ENCODE measurements at places on chromosomes 3 and 15.

- H3K4me3 ChIP-seq, result no peak overlapping the region
- no peaks in the 10 kb centered on the region for H3K27me3 ChIP-seq
- H3K27ac ChIP-seq, result no peak overlapping the region
- no peaks in the 10 kb centered on the region for H3K36me3 ChIP-seq
- DNase-seq, result no peak
Observed at GRCh38 chr3:186679151-186679550, 13.3 kb downstream of the HRG start.

DNA sequence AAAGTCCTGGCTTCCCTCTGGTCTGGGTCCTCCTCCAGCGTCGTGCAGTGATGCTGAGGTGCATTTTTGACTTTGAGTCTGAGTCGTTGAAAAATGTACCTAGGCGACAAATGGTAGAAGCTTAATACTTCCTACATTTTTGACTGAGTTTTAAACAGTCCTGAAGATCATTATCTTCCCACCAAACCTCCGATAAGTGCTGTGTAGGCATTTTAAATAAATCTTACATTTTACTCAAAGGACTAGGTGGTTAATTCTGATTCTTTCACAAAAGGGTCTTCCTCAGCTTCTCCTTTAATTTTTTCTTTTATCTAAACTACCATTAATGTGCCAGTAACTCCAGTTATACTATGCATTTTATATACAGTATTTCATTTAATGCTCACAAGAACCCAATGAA lies 70.6 kb downstream of the KAT2B start:
- no peak for DNase-seq
- H3K36me3 ChIP-seq, result no peaks in the 10 kb centered on the region

GRCh38 chr3:105806359-105806758 lies 62.5 kb downstream of the CBLB start:
- no peaks in the 10 kb centered on the region for H3K27me3 ChIP-seq
- H3K4me3 ChIP-seq, result no peak overlapping the region
- H3K36me3 ChIP-seq, result no peaks in the 10 kb centered on the region
- peaks cover 16% of the 10 kb centered on the region for H3K4me1 ChIP-seq

DNA sequence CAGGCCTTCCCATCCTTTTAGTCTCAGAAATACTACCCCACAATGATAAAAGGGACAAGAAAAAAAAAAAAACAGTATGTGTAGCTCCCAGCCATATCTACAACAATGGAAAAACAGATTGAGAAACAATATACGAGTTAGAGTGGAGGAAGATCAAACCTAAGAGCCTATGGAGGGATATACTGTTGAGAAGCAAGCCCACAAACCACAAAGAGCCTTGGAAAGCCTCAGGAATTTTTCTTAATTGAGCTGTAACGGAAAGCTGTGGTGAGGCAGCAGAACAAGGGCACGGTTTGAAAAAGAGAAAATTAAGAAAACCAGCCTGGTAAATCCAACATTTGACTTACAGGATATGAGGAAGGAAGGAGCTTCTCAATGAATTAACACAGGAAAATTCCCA lies 21.4 kb downstream of the KPNA1 start:
- no peaks in the 10 kb centered on the region for H3K36me3 ChIP-seq
- no peaks in the 10 kb centered on the region for H3K27me3 ChIP-seq
- H3K4me3 ChIP-seq, result no peak overlapping the region
- DNase-seq, result no peak
- H3K4me1 ChIP-seq, result no peaks in the 10 kb centered on the region

GRCh38 chr15:97052513-97052912 lies 722.0 kb downstream of the NR2F2 start:
- H3K27ac ChIP-seq, result no peak overlapping the region
- no peaks in the 10 kb centered on the region for H3K27me3 ChIP-seq
- no peak for DNase-seq
- no peaks in the 10 kb centered on the region for H3K36me3 ChIP-seq

GRCh38 chr3:101819649-101820206 lies 29.6 kb upstream of the NFKBIZ start:
- DNase-seq, result no peak
- no peaks in the 10 kb centered on the region for H3K4me1 ChIP-seq
- H3K36me3 ChIP-seq, result peaks cover 56% of the 10 kb centered on the region
- H3K27ac ChIP-seq, result no peak overlapping the region
- no peaks in the 10 kb centered on the region for H3K27me3 ChIP-seq

- H3K27ac ChIP-seq, result no peak overlapping the region
- H3K4me3 ChIP-seq, result no peak overlapping the region
- H3K4me1 ChIP-seq, result no peaks in the 10 kb centered on the region
- no peaks in the 10 kb centered on the region for H3K36me3 ChIP-seq
- no peak for DNase-seq
Observed at GRCh38 chr3:94413336-94414108, 350.7 kb downstream of the NSUN3 start.

DNA sequence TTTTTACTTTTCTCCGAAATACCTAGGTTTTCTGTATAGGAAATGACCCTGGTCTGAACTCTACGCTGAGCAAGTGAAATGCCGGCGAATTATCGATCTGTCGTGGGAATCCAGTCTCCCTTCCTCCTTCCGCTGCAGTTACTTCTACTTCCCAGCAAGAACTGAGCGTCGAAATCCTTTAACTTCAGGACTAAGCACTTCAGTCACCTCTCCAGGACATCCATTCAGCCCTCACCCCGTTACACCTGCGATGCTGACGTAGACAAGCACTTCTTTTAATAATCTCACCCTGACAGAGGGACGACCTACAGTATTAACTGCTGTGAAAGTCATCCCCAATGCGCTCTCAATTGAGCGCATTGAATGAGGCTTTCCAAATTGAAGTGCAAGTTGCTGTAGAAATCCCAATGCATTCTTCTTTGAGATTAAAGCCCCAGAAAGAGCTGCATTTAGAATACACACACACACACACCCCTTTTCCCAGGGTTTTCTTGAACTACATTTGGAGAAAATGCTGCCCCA lies 1.3 kb downstream of the TOP2B start:
- no peaks in the 10 kb centered on the region for H3K36me3 ChIP-seq
- no peaks in the 10 kb centered on the region for H3K27me3 ChIP-seq
- peaks cover 31% of the 10 kb centered on the region for H3K4me1 ChIP-seq
- no peak for DNase-seq

- H3K4me3 ChIP-seq, result no peak overlapping the region
- no peaks in the 10 kb centered on the region for H3K4me1 ChIP-seq
- H3K36me3 ChIP-seq, result no peaks in the 10 kb centered on the region
- H3K27me3 ChIP-seq, result no peaks in the 10 kb centered on the region
- no peak overlapping the region for H3K27ac ChIP-seq
Observed at GRCh38 chr3:28903171-28903601, 377.7 kb upstream of the RBMS3 start.

GRCh38 chr3:134325061-134325705 lies 49.1 kb downstream of the AMOTL2 start:
- no peaks in the 10 kb centered on the region for H3K27me3 ChIP-seq
- no peak for DNase-seq
- H3K4me1 ChIP-seq, result peaks cover 30% of the 10 kb centered on the region
- H3K27ac ChIP-seq, result peak overlapping the region; percentile 74
- no peak overlapping the region for H3K4me3 ChIP-seq
- H3K36me3 ChIP-seq, result no peaks in the 10 kb centered on the region

DNA sequence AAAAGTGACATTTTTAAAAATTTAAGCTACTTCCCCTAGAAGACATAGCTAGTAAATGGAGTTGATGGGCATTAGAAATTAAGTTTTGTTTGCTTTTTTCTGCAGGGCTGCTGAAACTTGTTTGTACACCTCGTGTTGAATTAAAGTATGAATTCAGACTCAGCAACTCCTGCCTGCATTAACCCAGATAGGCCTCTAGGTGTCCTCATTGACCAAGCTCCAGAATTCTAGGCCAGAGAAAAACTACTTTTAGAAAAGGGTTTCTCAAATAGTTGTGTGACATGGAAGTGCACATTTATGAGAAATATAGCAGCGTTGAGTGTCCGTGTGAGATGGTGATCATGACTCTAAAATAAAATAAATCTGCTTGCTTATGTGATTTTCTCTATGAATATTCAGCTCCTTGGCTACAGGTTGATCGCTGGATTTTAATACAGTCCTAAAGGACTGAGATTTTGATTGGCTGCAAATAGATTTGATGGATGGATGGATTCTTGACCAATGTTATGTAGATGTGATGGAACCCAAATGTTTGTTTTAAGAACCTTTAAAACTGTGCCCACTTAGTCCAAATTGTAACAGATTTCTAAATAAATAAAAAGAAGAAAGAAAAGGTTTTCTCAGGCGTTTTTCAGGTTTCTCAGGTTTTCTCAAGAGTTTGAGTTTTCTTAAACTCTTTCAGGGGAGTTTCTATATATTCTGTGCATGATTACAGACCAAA lies 39.4 kb upstream of the LMOD3 start:
- no peak overlapping the region for H3K4me3 ChIP-seq
- no peaks in the 10 kb centered on the region for H3K4me1 ChIP-seq
- no peaks in the 10 kb centered on the region for H3K27me3 ChIP-seq
- no peaks in the 10 kb centered on the region for H3K36me3 ChIP-seq
- no peak overlapping the region for H3K27ac ChIP-seq

DNA sequence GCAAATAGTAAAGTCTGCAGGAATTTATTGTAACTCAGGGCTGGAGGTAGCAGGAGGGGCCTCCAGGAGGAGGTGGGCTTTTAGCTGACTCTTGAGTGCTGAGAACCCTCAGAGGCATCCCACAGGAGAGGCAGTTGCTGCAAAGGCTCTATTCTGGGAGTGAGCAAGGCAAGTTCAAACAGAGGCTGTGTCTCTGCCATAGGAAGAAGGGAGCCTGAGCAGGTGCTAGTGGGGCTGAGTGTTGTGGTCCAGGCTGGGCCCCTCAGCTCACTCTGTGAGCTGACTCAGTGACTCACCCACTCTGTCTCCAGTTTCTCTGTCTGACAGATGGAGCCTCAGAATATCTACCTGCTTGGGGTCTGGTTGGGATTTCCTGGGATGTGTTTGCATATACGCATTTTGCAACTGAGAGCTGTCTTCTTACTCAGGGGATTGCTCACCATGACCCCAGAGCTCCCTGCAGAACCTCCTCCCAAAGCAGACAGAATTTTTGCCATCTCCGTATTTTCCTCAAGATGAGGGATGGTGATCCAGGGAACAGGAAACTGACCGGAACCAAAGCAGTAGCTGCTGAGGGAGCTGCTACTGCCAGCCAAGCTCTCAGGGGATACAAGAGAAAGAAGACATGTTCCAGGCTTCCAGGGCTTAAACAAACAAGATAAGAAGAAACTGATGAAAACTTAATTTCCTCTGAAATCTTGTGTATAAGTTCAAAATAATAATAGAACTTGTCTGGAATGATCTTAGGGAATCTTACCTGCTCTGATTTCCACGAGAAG lies 13.6 kb upstream of the NOX5 start:
- no peaks in the 10 kb centered on the region for H3K36me3 ChIP-seq
- no peak for DNase-seq
- H3K4me3 ChIP-seq, result no peak overlapping the region
- H3K4me1 ChIP-seq, result no peaks in the 10 kb centered on the region

DNA sequence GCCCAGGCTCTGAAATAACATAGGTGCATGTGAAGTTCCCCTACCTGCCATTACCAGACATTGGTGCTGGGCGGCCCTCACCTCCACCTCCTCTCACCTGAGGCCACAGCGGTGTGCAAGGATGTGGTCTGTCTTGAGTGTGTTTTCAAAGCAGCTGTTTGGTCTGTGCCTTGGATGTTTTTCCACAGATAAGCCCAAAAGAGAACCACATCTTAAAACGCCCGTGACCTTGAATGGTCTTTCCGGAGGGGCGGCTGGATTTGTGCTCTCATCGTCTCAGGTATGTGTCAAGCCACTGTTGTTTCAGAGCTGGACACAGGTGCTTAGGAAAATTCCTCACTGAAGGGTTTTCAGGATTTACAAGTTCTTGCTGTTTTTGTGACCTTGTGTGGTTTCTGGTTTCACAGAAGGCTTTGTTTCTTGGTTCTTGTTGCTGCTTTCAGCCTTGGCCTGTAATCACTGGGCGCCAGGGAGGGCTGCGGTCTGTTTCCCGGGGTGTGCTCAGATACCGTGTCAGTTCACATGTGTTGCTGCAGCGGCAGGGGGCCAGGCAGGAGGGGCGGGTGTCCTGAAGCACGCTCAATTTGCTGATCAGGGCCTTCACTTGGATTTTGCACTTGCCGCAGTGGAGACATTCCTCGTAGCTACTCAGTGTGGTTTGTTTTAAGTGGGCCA lies 128.4 kb downstream of the IGF1R start:
- H3K4me1 ChIP-seq, result no peaks in the 10 kb centered on the region
- DNase-seq, result peak; percentile 32
- no peaks in the 10 kb centered on the region for H3K27me3 ChIP-seq
- no peak overlapping the region for H3K4me3 ChIP-seq
- no peak overlapping the region for H3K27ac ChIP-seq

DNA sequence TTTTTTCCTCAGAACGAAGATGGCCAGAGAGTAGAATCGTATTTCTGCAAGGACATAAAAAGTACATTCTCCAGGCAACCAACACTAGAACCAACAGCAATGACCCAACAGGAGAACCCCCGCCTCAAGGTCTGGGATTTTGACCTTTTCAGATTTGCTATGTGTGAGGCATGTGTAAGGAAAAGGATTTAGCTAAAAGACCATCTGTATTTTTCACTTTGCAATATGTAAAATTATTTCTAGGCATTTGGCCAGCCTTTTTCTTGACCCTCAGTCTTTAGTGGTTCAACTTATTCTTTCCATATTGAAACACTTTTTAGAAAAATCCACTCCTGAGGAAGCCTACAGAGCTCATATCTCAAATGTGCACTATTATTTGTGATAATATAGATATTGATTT lies 219.2 kb upstream of the GOLGA6L4 start:
- no peak for DNase-seq
- no peak overlapping the region for H3K27ac ChIP-seq
- H3K4me1 ChIP-seq, result no peaks in the 10 kb centered on the region
- no peaks in the 10 kb centered on the region for H3K36me3 ChIP-seq

DNA sequence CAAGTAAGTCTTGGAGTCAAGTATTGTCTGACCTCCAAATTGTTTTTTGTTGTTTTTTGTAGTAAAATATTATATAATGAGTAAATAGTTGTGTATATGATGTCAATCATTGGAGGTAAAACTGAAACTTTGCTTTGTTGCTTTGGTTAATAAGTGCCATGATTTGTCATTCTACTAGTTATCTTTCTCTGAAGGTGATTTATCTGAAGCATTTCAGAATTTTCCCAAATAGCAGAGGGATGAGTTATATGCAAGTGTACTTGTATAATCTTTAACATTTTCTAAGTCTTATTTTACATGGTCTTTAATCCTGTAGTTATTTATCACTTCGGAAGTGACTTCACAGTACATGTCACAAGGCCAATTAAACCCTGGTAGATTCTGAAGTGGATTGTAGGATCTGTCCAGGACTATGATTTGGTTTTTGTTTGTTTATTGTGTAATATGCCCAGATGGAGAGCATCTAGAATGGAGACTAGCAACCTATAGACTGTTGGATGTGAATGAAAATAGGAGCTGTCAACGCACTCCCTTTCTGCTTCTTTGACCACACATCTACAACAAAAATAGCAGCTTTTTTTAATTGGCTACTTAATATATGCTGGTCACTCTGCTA lies 93.1 kb upstream of the SAMMSON start:
- H3K36me3 ChIP-seq, result no peaks in the 10 kb centered on the region
- H3K27ac ChIP-seq, result no peak overlapping the region
- H3K4me3 ChIP-seq, result no peak overlapping the region
- H3K27me3 ChIP-seq, result no peaks in the 10 kb centered on the region
- no peak for DNase-seq
- peaks cover 9% of the 10 kb centered on the region for H3K4me1 ChIP-seq

Measured in tibial nerve (tissue), 4 donors.